Activated T-helper 9 cell treated with anti-CD3 and anti-CD28 coated beads, Interleukin-2, amount 50 U/mL, for 16 hours (primary cell): ENCODE measurements at places on chromosomes 4 and X.

DNA sequence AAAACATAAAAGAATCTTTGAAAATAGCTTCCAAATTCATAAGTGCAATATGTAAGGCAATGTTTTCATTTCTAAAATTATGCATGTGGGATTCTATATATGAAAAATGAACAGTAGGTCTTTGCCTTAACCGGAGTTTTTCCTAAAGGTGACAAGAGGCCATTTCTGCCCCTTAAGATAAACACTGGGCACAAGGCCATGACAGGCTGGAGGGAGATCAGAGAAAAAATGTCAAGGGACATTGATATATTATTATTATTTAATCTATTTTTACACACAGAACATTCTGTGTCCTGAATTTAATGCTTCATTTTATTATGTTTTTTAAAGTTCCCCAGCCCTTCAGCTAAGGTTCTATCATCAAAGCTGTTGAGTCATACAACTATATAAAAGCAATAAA is 118.8 kb downstream of the CHM start:
- no peak for DNase-seq

DNA sequence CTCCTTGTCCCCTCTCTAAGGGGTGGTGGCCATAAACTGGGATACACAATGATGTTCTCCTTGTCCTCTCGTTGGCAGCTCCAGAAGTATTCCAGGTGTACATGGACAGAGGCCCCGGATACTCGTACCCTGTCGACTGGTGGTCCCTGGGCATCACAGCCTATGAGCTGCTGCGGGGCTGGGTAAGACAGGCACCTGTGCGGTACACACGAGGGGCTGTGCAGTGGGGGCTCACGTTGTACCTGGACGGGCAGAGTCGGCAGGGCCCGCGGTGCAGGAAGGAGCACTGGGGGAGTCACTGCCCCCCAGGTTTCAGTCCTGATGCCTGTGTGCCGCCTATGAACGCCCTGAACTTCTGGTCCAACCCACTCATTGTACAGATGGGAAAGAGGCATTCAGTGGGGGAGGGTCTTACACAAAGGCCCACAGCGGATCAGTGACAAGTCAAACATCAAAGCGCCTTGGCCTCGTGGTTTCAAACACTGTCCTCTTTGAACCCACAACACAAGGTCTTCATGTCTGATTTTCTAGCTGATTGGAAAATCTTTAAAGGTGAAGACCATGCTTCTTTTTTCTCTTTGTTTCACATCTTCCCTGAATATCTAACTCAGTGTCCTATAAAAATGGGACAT is 261.6 kb downstream of the EVC2 start:
- no peak for DNase-seq

DNA sequence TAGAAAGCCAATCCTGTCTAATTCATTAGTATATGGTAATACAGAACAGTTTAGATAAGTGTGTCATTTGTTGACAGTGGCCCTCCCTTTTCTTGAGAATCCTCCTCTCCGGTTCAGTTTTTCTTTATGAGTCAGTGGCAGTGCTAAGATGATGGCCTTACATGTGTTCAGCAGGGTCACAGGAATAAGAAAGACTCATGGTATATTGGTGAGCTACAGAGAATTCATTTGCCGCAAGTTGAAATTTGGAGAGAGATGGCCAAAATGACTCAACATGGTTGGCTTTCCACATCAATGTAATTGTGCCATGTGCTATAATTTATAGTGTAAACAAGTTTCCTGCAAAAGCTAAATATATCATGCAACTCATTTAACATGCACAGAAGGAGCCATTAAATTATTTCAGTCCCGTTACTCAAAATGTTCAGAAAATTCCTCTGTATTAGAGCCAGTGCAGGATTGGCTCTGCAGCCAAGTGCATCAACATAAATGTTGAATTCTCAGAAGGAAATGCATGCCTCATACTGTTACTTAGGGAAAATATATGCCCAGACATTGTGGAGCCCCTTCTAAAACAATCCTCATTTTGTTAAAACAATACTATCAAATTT is 374.3 kb downstream of the AFF2 start:
- DNase-seq, result no peak

DNA sequence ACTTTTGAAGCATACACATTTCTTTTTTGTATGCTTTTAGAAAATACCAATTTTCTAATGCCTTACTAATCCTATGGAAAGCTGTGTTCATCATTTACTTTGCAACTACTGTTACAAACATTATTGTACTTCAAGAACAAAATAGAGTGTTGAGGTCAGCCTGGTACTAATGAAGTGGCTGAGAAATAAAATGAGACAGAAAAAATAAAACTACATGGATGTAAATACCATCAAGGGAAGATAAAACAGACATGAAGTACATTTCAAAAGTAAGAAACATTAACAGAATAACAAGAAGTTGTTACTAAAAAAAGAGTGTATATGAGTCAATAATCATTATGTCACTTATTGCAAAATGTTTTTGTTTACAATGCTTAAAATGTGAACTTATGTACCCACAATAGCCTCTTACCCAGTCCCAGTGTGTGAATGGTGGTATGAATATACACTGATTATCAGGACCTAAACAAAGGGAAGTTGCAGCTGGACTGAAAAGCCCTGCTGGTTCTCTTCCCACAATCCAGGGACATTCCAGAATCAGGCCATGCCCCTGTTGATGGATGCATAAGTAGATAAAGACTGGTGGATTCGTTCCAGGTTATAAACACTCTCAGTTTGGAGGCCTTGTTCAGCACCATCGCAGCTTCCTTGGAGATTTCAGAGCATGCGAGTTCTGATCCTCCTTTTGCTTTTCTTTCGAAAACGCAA is 2.4 kb upstream of the CSN3 start:
- no peak for DNase-seq

- DNase-seq, result no peak
Observed at GRCh38 chrX:13902406-13902805, 85.5 kb upstream of the GPM6B start.

DNA sequence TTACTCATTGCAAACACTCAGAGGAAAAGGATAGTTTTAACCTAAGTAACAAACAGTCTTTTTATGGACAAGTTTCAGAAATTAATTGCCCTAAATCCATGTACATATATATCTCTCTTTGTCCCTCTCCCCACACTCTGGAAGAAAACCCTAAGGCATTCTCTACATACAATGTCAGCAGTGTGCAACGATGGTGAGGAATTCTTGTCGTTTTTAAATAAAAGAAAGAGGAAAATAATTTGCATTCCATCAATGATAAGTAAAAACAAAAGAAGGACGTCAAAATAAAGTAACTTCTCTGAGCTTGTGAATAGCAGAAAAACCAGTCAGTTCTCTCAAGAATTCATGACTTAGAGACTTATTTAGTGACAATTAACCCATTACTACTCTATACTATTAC is 550.5 kb upstream of the DIPK2B start:
- no peak for DNase-seq

- DNase-seq, result no peak
Observed at GRCh38 chrX:54551801-54552200, 21.8 kb downstream of the GNL3L start.

- no peak for DNase-seq
Observed at GRCh38 chrX:39260965-39261364, 459.7 kb downstream of the MID1IP1 start.

GRCh38 chr4:7831330-7831729 is 108.3 kb downstream of the AFAP1 start:
- DNase-seq, result peak; percentile 33

DNA sequence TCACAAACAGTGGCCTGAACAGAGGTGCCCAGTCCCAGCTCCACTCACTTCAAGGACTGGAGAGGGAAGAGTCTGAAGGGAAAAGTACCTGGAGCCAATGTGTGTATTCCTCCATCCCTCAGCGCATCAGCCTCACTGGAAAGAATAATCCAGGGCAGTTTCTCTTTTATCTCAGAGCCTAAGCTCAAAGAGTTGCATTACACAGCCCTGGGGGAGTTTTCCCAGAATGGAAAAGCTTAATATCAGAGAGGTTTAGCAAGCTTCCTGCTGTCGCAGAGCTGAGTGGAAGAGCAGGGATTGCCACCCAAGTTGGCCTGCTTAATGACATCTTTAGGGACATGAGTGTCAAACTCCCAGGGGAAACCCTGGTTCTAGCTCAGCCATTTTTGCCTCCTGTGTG is 80.4 kb upstream of the MSX1 start:
- DNase-seq, result no peak

DNA sequence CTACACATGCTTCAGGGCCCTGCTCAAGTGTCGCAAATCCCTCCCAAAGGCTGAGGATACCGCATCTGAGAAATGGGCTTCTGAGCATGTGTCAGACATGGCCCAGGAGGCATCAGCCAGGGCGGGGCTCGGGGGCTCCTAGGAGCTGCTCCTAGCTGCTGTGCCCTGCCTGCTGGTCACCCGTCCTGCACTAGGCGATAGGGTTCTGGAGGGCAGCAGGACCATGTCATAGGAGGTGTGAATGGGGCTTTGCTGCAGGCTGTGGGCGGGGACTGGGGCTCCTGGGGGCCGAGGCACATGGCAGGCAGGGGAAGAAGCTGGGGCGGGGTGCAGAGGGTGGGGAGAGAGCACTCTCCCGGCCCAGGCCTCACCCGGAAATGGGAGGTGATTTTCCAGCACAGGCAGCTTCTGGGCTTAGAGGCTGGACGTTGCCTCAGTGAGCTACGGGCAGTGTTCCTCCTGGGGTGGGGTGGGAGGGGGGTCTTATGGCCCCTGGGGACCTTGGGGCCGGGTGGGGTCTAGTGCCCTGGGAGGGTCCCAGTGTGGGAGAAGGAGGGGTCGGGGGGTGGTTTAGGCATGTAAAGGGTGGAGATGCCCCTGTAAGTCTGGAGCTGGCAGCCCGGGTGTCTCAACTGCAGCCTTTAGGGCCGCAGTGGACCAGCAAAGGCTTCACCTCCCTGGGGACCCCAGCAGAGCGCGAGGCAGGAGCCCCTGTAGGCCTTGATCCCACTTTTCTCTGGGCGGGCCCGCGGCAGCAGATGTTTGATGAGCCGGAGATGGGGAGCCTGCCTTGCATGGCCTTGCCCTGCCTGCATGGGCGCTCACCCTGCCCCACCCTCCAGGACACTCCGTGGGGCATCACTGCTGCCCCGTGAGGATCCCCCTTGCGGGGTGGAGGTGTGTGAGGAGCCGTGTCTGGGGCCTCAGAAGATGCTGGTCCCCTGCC is 98.6 kb upstream of the LRPAP1 start:
- DNase-seq, result no peak

- no peak for DNase-seq
Observed at GRCh38 chrX:69021141-69021960, 143.9 kb downstream of the PJA1 start.

- no peak for DNase-seq
Observed at GRCh38 chr4:1259966-1260365, 11.0 kb upstream of the CTBP1 start.
